Activated naive CD4-positive, alpha-beta T cell treated with Interleukin-2 at 50 U/mL for 16 hours (primary cell): ENCODE measurements at places on chromosomes 12 and 14.

GRCh38 chr12:116697305-116697704 lies 40.6 kb downstream of the SPRING1 start:
- no peak for DNase-seq

DNA sequence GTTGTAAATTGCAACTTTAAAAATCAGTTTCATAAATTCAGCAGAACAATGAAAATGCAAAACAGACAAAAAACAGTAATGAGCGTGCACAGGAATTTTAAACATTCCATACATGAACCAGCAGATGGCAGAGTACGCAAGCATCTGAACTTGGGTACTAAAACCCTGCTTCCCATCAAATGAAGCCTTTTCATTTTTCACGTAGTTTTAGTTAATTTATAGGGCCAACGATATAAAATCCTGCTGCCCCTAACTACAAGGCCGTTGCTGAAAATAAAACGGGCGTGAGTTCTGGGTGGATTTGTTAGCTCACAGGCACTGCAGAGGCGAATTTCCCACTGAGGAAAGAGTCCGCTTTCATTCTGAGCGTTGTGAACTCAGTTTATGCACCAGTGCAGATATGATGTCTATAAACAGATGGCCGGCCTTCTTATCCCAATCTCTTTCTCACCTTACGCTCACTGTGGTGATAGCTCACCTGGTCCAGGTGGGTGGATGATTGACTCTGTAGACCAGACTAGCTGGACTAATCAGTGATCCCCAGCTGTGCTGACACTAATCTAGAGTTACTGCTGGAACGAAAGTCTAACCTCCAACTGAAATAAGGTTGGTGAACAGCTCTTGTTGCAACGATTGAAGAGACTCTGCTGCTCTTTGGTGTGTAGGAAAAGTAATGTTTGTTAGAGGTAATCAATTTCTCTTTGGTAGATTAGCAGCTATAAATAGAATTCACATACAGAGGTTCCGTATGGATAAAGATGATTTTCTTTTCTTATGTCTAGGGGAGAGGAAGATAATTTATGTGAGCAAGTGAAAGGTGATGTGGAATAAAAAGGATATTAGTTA lies 89.2 kb downstream of the PDZRN4 start:
- DNase-seq = no peak

DNA sequence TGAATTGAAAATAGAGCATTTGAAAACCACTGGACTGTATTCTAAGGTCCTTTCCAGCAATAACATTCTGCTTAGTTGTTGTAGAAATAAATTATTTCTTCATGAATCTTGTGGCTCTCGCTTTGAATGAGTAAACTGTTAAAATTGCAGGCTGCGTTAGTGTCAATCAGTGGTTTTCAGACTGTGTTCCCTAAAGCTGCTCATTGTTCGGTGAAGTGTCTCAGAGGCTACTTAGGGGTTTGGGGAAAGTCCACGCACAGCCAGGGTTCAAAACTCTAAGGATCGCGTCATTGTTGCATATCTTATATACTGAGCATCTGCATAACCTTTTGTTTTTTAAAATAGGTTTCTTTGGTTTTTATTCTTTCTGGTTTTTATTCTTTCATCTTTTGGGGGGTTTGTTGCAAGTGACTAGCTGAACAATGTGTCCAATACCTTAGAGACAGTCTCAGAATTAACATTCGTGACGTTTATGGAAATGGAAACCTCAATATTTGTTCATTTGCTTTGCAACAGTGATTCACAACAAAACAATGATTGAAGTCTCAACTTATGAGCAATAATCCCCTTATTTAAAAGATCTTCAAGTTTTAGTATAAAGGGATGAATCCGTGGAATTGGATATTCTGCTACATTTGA lies 108.1 kb downstream of the TTLL5 start:
- DNase-seq = no peak

DNA sequence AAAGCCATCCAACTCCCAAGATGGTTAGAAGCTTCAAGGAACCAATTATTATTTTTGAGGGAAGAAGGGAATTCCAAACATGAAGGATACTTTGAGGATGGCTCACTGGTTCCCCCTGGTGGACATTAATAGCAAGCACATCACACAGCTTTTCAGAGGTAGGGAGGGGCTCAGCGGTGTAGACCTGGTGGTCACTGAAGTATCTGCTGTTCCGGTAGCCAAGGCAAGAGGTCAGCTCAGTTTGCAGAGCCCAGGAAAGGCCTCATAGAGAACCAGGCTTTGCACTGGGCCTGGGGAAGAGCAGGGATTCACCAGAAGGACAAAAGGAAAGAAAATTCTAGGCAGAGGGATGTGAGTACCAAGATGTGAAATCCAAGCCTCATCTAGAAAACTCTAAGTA lies 118.7 kb downstream of the KSR2 start:
- DNase-seq = no peak

- DNase-seq = no peak
Observed at GRCh38 chr12:116160231-116160630, 117.3 kb downstream of the MED13L start.

DNA sequence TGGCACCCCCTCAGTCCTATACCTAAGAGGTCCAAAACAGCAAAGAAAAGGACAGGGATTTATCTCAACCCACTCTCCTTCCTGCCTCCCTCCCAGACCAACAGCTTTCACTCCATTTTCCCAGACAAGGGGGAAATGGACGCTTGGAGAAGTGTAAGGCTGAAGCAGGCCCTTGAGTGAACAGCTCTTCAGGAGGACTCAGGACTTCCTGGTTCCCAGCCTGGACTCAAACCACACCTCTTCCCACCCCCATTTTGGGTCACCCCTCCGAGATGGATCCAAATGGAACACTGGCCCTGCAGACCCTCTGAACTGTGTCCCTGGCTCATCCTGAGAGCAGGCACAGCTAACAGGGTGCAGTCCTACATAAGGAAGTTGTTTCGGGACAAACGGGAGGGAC lies 2.7 kb downstream of the KMT2D start:
- DNase-seq = peak; percentile 4

DNA sequence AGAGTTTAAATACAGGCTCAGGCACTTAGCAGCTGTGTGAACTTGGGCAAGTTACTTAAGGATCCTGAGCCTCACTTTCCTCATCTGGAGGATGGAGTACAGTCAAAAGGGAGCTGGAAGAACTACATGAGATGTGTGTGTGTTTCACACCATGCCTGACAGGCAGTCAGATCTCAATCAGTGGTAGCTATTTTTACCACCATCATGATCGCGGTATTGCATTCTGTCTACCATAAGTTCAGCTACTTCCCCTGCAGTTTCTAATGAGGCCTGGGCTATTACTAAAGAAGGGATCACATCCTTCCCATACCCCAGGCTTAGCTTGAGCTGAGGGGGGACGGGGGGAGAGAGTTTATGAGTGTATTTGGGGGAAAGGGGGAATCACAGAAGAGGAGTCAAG lies 7.0 kb downstream of the AQP6 start:
- no peak for DNase-seq

DNA sequence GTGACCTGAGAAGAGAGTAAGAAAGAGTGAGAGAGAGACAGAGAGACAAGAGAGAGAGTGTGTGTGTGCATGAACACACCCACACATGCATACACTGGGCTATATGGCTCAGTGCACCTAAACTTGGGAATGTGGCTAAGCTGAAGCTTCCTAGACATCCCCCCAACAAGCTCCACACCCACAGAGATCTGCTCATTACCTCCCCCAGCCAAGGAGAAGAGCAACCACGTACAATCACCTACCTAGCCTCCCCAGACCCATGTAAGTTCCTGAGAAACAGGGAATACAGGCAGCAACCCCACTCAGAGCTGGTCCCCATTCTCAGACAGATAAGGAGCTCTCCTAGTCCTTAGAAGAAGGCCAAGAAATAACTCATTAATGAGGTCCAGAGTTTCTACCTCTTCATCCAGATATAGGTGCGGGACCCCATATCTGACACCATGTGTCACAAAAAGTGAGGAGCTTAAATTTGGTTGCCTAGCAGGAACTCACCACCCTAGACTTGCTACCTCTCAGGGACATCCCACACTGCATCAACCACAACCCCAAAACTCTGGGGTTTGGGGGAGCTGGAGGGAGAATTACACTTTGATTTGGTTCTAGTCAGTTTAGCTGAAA lies 9.9 kb downstream of the AJUBA start:
- DNase-seq = no peak

DNA sequence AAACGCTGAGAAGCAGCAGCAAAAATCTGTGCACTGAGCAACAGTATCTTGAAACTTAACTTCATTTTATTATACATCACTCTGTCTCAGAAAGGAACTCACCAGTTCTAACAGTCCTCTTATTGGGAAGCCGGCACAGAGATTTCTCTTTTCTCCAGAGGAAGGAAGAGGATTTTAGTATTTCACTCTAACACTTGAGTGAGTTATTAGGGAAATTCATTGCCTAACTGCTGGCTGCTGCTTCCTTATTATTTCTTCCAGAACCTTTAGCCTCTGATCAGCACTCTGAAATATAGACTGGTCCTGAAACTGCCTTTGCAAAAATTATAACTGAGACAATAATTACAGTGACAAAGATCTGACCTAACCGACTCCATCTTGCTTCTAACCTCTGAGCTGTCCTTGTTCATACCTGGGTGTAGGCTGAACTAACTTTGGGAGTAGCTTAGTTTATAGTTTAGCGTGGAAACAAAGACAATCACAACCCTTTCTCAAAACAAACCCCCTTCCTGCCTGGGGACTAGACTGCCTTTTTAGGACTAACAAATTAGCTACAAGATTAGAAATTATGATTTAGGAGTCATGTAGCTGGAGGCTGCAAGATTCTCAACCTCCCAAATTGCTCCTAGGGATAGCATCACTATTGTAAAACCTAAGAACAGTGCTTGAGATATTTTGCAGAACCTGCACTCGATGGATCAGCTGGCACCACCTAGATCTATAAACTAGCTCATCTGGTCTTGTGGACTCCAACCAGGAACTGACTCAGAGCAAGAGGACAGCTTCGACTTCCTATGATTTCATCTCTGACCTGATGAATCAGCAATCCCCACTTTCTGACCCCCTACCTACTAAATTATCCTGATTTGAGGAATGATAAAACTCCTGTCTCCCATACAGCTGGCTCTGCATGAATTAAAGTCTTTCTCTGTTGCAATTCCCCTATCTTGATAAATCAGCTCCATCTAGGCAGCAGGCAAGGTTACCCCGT lies 117.5 kb downstream of the DYRK2 start:
- no peak for DNase-seq

DNA sequence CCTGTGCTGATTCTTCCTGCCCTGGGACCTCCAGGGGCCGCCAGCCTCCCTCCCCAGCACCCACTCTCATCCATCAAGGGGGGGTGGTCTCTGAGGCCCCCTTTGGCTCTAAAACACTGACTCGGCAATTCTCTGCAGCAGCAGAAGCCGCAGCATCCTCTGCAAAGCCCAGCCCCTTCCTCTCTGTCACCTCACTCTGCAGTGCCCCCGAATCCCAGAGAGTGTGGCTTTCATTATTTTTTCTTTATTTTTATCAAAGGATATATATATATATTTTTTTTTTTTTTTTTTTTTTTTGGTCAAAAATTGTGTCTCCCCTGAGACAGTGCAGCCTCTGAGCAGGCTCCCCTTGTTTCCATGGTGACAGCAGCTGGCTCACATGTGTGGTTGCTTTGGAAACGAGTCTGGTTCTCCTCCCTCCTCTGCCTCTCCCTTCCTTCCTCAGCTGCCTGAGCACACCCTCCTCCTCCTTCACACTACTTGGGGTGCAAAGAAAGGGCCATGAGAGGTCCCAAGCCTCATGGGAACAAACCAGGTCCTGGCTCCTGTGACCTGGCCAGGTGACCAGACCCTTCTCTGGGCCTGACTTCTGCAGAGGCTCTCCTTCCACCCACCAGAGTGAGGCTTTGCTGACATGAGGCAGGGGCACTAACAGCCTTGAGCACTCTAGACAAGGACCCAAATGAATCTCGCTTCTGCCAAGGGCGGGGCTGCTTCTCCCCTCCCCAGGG lies 100.5 kb downstream of the LRRC74A start:
- peak; percentile 59 for DNase-seq

DNA sequence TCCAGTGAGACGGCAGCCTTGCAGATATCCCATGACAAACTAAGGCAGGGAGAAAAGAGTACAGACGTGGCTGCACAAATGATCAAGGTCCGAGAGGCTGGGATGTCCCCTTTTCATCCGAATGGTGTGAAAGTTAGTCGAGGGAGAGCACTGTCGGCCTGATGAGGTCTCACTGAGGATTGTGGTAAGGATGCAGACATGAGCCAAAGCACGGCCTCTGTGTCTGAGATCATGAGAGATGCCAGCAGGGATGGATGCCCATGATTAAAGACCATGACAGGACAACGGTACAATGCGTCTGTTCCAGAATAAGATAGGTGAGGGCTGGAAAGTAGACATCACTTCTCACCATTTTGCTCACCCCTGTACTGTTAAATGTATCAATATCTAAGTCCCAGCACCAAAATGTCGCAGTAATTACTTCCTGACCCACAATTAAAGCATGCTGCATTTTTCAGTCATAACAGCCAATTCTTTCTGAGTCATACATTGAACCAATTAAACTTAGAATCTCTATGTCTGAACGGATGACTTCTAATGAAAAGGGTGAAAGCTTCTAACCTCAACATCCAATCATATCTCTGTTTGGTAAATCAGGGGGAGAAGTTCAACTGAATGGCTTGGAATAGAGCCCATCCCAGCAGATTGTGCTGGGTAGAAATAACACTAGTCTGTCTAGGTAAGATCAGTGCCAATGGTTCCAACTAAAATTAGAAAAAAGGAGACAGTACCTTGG lies 249.6 kb upstream of the SOX5 start:
- DNase-seq = no peak

GRCh38 chr14:74882103-74882920 lies 596 bp downstream of the DLST start:
- DNase-seq = peak; percentile 60

GRCh38 chr12:26029736-26030022 lies 71.2 kb downstream of the RASSF8 start:
- DNase-seq = no peak

GRCh38 chr12:113397497-113398197 lies 6.0 kb downstream of the SDS start:
- DNase-seq = no peak

GRCh38 chr12:92132288-92132687 lies 13.4 kb downstream of the BTG1 start:
- DNase-seq = no peak

- DNase-seq = no peak
Observed at GRCh38 chr12:118361889-118362288, 10.8 kb downstream of the TAOK3 start.

DNA sequence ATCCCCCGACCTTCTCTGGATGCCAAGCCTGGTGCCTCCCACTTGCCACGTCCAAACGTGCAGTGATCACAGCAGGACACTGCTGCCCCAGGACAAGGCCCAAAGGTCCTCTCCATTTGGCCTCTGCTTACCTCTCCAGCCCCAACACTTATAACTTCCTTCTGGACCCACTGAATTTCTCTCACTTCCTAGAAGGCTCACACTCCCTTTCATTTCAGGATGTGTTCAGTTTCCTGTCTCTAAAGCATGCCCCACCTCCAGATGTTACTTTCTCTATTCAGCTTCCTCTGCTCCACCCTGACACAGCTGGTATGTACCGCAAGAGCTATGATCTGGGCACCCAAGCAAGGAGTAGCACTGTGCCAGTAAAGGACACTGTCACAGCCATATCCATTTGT lies 33.0 kb downstream of the CDKL1 start:
- DNase-seq = peak; percentile 33
